ENCODE measurements at places on chromosomes 7 and 10. TPM values are rescaled to one million over a fixed set of nuclear protein-coding genes. Genes with fewer than 3 reads are reported as not detected.
A peak's percentile ranks its signal among the peaks of the same experiment; 100 is the strongest.

DNA sequence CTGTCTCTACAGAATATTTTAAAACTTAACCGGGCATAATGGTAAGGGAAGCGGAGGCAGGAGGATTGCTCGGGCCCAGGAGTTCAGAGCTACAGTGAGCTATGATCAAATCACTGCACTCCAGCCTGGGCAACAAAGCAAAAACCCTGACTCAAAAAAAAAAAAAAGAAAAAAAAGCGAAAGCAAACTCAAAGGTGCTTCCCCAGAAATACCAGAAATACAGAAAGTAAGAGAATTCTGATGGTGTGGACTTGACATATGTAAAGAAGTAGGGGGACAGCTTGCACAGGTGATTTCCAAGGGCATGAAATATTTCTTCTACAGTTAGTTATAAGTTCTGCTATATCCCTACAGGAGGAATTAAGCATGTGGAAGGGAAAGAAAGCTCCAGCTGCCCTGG, 69.7 kb upstream of the APBB1IP start:
- no peak for DNase-seq
- no peaks in the 10 kb centered on the region for H3K27me3 ChIP-seq

DNA sequence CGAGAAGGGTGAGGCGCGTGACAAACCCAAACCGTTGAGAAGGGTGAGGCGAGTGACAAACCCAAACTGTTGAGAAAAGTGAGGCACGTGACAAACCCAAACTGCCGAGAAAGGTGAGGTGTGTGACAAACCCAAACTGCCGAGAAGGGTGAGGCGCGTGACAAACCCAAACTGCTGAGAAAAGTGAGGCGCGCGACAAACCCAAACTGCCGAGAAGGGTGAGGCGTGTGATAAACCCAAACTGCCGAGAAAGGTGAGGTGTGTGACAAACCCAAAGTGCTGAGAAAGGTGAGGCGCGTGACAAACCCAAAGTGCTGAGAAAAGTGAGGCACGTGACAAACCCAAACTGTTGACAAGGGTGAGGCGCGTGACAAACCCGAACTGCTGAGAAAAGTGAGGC, 25.0 kb downstream of the ESYT2 start:
- no peak overlapping the region for H3K4me3 ChIP-seq
- no peak for DNase-seq
- H3K4me1 ChIP-seq, result no peaks in the 10 kb centered on the region
- H3K27me3 ChIP-seq, result no peaks in the 10 kb centered on the region
- H3K27ac ChIP-seq, result no peak overlapping the region

- no peaks in the 10 kb centered on the region for H3K36me3 ChIP-seq
- DNase-seq, result peak; percentile 43
- no peak overlapping the region for H3K4me3 ChIP-seq
- H3K27ac ChIP-seq, result no peak overlapping the region
- no peaks in the 10 kb centered on the region for H3K4me1 ChIP-seq
- peaks cover 29% of the 10 kb centered on the region for H3K27me3 ChIP-seq
Measured at GRCh38 chr10:46255801-46256747, 30.7 kb upstream of the ANTXRL start.

DNA sequence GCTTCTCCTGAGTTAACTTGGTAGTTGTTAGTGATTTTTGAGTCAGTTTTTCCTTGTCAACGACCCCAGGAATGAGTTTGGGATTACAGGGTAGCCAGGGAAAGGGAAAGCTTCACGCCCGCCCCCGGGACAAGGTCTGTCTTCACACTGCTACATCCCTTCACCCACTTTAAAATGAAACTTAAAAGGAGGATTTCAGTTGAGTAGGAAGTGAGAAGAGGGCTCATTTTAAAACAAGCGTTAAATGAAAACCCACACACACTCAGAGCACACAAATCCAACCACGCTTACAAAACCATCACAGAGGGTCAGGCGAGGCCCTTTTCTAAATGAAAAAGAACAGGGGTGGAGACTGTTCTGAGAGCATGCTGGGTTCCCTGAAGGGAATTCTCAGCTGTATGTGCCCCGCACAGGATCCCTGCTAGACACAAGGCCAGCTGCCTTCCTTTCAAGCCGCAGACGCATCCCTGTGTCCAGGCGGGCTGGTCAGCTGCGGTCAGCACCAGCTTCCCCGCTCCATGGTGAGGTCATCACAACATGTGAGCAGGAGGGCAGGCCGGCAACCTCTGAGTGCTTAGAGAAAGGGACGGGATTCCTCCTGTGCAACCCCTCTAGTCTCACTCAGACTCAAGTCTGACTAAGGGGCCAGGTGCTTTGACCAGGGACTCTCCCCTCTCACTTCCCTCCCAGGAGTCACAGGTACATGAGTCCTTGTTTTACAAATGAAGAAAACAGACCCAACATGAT, 111.8 kb downstream of the EGFR start:
- no peak for DNase-seq
- no peaks in the 10 kb centered on the region for H3K27me3 ChIP-seq
- H3K4me1 ChIP-seq, result peaks cover 69% of the 10 kb centered on the region
- H3K4me3 ChIP-seq, result no peak overlapping the region

DNA sequence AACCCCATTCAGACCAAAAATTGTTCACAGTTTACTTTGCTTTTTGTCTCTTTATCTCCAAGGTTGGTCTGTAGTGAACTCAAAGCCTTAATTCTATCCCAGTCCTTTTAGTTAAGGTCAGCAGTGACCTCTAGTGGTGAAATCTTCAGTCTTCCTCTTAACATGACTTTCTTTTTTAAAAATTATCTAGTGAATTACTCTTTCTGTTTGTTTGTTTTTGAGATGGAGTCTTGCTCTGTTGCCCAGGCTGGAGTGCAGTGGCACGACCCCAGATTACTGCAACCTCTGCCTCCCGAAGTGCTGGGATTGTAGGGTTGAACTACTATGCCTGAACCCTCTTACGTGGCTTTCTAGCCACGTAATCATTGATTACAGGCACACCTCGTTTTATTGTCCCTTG, 25.0 kb downstream of the ZNF487 start:
- peaks cover 10% of the 10 kb centered on the region for H3K4me1 ChIP-seq
- no peak overlapping the region for H3K27ac ChIP-seq
- no peaks in the 10 kb centered on the region for H3K27me3 ChIP-seq
- peak; percentile 84 for DNase-seq
- no peak overlapping the region for H3K4me3 ChIP-seq

DNA sequence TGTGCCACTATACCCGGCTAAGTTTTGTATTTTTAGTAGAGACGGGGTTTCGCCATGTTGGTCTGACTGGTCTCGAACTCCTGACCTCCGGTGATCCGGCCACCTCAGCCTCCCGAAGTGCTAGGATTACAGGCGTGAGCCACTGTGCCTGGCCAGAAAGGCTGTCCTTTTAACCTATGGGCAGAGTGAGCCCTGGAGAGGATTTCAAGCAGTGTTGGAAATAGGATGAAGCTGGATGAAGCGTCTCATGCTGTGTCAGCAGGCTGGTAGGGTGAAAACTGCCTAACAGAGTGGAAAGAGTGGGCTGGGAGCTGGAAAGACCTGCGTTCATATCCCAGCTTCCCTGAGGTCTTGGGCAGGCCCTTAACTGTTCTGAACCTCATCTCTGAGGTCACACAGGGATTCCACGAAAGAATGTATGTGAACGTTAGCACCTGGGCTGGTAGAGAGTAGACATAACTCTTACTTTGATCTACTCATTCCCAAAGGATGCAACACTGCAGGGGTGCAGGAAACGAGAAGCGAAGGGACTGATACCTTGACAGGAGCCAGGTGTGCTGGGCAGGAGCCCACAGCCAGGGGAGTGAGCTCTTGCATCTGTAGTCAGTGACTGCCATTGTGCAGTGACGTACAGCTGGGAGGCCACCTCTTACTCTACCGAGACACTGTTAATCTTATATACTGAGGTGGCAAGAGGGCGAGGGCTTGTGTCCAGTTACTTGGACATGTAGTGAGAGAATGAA, 34.1 kb downstream of the WBP1L start:
- H3K27ac ChIP-seq, result no peak overlapping the region
- no peaks in the 10 kb centered on the region for H3K36me3 ChIP-seq
- peaks cover 56% of the 10 kb centered on the region for H3K4me1 ChIP-seq
- no peaks in the 10 kb centered on the region for H3K27me3 ChIP-seq

- H3K27ac ChIP-seq, result no peak overlapping the region
- H3K36me3 ChIP-seq, result peaks cover 9% of the 10 kb centered on the region
- no peak overlapping the region for H3K4me3 ChIP-seq
Measured at GRCh38 chr10:62000037-62000603, 98.6 kb downstream of the ARID5B start.

GRCh38 chr7:150990416-150991186, at the start of gene NOS3:
NOS3 (plus strand) TSS chr7:150991017; CDS start chr7:150993804, 2,787 bp downstream.
- no peaks in the 10 kb centered on the region for H3K36me3 ChIP-seq
- H3K4me3 ChIP-seq, result no peak within 1 kb of the TSS
- DNase-seq, result no peak
- H3K27ac ChIP-seq, result no peak within 1 kb of the TSS

- H3K27ac ChIP-seq, result no peak overlapping the region
- no peaks in the 10 kb centered on the region for H3K4me1 ChIP-seq
- no peak overlapping the region for H3K4me3 ChIP-seq
- DNase-seq, result no peak
Measured at GRCh38 chr10:118808601-118809356, 54.0 kb upstream of the CACUL1 start.

DNA sequence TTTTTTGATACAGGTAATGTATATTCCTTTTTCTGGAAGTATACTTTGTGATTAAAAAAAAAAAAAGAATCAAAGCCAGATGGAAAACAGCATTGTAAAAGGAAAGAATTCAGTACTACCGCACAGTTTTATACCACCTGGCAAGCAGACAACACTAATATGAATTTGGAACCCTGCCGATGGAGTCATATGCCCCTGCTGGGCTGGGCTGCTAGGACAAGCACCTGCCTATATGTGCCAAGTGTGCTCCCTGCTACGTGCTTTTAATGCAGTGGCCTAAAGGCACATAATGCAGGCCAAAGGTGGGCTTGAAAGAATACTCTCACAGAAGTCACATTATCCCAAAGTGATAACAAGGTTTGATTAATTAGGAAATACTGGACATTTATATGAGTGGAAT, 29.8 kb upstream of the WAC start:
- H3K36me3 ChIP-seq, result no peaks in the 10 kb centered on the region
- H3K27ac ChIP-seq, result no peak overlapping the region
- no peak overlapping the region for H3K4me3 ChIP-seq
- no peaks in the 10 kb centered on the region for H3K27me3 ChIP-seq

GRCh38 chr7:92835851-92836488, 403 bp downstream of the CDK6 start:
- DNase-seq, result peak; percentile 7
- peak overlapping the region; percentile 94 for H3K27ac ChIP-seq
- H3K27me3 ChIP-seq, result no peaks in the 10 kb centered on the region

DNA sequence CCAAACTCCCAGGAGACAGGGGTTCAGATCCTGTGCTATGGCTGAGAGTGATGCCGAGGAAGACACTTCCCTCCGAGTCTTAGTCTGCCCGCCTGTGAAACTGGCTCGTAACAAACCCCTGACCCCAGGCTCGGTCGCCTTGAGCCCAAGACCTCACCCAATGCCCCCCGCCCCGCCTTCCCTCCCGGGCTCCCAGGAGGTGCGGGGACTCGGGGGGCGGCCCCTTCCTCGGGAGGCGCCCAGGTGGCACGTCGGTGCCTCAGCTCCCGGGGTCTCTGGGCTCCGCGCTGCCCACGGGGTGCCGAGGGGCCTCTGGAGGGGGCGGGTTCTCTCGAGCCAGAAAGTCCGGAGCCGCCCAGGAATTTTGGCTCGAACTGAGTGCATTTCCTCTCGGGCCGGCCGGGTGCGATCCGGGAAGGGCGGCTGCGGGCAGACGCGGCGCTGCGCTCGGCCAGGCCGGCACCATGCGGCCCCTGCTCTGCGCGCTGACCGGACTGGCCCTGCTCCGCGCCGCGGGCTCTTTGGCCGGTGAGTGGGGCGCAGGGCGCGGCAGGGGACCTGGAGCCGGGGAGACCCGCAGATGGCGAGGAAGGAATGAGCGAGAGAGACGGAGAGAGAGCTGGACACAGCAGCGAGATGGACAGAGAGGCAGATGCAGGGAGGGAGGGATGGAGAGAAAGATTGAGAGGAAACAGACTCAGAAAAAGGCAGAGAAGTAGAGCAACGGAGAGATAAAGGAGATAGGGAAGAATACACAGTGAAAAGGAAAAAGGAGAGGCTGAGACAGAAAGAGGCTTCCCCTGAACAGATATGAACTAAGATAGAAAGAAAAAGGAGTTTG, at the start of gene PLAC9:
TSS of gene PLAC9 (plus strand) at position 432 of the 841 bp plus-strand sequence. CDS start at position 465, 33 bp downstream.
- DNase-seq, result no peak
- no peak within 1 kb of the TSS for H3K27ac ChIP-seq
- H3K27me3 ChIP-seq, result peaks cover 9% of the 10 kb centered on the region
- 0 out of 2 replicates have a peak, but pooled peaks cover 5% of the 10 kb centered on the region for H3K4me1 ChIP-seq

- H3K27me3 ChIP-seq, result peaks cover 2% of the 10 kb centered on the region
- H3K27ac ChIP-seq, result no peak overlapping the region
- H3K4me3 ChIP-seq, result no peak overlapping the region
- no peaks in the 10 kb centered on the region for H3K4me1 ChIP-seq
- no peak for DNase-seq
Measured at GRCh38 chr10:80612261-80612660, 74.6 kb downstream of the SH2D4B start.

DNA sequence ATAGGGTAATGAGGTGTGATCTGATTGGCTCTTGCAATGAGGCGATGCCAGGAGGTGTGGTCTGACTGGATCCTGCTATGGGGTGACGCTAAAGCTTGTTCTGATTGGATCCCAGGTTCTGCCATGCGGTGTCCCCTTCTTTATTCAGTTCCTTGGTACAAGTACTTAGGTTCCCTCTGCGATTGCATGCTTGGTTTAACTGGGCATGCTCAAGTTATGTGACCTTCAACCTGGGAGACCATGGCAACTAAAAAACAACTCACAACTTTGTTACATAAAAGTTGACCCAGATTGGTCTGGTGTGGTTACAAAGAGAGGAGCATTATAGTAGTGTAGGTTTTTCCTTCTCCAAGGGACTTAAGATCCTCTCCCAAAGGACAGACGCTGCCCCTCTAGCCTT, 49.5 kb upstream of the DNAJC1 start:
- no peaks in the 10 kb centered on the region for H3K27me3 ChIP-seq
- no peaks in the 10 kb centered on the region for H3K36me3 ChIP-seq
- H3K4me3 ChIP-seq, result no peak overlapping the region
- DNase-seq, result peak; percentile 49
- no peak overlapping the region for H3K27ac ChIP-seq

DNA sequence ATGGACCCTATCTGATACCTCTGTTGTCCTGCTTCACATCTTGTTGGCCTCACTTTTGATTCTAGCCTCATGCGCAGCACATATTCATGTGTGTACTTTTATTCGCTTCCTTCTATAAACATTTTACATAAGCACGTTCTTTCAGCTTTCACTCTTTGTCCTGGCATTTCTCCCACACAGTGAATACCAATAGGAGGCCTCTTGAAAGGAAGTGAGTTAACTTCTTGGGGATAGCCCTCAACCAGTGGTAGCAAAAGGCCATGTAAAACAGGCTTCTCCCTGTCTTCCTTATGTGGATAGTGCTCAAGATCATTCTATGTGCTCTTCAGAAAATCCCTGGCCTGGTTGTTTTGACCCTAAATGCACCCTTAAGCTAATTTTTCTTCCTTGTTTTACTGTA, 633.9 kb upstream of the MBL2 start:
- no peaks in the 10 kb centered on the region for H3K27me3 ChIP-seq
- H3K27ac ChIP-seq, result no peak overlapping the region
- no peak overlapping the region for H3K4me3 ChIP-seq
- no peaks in the 10 kb centered on the region for H3K4me1 ChIP-seq
- no peaks in the 10 kb centered on the region for H3K36me3 ChIP-seq

GRCh38 chr7:56079450-56080185, 13.1 kb downstream of the PHKG1 start:
- no peaks in the 10 kb centered on the region for H3K27me3 ChIP-seq
- H3K4me3 ChIP-seq, result no peak overlapping the region
- peaks cover 1% of the 10 kb centered on the region for H3K36me3 ChIP-seq
- H3K4me1 ChIP-seq, result peaks cover 21% of the 10 kb centered on the region
- peak overlapping the region; percentile 48 for H3K27ac ChIP-seq

Gene OR2A42
- not detected for total RNA-seq

Gene MRPL32
- 56.0 TPM for total RNA-seq

Gene GPR37
- not detected for total RNA-seq

Gene WIPF3
- total RNA-seq, result not detected

Gene DGKI
- not detected for total RNA-seq

Gene AUTS2
- total RNA-seq, result not detected

Gene ACTL6B
- not detected for total RNA-seq

Gene ZNF425
- 0.97 TPM for total RNA-seq

Gene OPN1SW
- total RNA-seq, result not detected

Data from HepG2 (cell line).